ENCODE measurements at places on chromosomes 13 and 19.

- no peak for DNase-seq
Measured at GRCh38 chr19:54660964-54661363, 1.8 kb upstream of the LILRB4 start.

GRCh38 chr19:55433292-55433691, 9.8 kb downstream of the SHISA7 start:
- DNase-seq, result no peak

DNA sequence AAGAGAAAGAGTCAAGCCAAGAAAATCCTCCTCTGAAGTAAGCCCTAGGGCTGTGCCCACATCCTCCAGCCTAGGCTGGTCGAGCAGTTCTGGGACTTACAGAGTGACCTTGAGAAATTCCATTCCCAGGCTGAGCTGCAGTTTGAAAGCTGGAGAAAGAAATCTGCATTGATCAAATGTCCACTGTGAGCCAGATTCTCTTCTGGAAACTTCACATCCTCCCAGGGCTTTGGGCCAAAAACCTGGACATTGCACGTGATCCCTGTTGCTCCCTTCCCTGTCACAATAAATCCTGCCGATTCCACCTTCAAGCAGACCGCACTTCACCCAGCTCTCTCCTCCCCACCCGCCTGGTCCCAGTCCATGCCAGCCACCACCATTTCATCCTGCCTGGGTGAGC, 15.7 kb downstream of the TMEM143 start:
- DNase-seq, result no peak

DNA sequence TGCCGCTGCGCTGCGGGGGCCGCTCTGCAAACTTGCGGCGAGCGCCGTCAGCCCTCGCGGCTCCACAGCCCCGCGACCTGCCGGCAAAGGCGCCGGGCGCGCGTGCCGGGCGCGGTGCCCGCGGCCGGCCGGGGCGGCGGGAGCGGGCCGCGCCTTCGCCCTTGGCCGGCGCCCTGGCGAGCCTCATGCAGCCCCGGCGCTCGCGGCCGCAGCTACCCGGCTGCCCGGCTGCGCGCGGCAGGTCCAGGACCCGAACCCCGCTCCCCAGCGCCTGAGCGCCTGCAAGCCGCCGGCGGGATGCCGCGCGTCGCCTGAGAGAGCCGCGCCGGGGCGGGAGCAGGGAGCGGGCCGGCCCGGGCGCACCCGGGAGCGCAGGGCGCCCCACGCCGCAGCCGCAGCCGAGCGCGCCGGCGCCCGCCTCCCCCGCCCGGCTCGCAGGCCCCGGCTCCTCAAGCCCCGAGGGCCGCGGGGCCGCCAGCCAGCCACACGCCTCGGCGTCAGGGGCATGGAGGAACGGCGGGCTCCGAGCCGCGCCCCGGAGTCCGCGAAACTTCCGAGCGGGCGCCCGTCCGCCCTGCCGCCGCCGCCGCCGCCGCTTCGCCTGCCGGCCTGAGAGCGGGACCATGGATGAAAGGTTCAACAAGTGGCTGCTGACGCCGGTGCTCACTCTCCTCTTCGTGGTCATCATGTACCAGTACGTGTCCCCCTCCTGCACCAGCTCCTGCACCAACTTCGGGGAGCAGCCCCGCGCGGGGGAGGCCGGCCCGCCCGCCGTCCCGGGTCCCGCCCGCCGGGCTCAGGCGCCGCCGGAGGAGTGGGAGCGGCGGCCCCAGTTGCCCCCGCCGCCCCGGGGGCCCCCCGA, 564 bp downstream of the HS6ST3 start:
- DNase-seq, result no peak

DNA sequence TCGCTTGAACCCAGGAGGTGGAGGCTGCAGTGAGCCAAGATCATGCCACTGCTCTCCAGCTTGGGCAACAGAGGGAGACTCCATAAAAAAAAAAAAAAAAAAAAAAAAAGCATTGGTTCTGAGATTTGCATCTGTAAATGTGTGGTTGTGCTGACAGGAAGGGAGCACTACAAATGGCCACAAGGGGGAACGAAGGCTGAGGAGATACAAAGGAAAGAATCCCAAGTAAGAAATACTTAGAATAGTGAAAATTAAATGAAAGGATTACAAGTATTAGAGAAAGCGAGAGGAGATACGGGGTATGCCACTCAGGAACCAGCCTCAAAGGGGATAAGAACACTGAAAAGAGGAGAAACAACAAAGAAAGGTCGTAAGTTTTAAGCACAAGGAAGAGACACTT, 284.9 kb downstream of the KLF12 start:
- DNase-seq, result no peak

- no peak for DNase-seq
Measured at GRCh38 chr13:40211586-40211968, 454.9 kb downstream of the FOXO1 start.

- no peak for DNase-seq
Measured at GRCh38 chr13:110506396-110506795, 55.1 kb downstream of the RAB20 start.

DNA sequence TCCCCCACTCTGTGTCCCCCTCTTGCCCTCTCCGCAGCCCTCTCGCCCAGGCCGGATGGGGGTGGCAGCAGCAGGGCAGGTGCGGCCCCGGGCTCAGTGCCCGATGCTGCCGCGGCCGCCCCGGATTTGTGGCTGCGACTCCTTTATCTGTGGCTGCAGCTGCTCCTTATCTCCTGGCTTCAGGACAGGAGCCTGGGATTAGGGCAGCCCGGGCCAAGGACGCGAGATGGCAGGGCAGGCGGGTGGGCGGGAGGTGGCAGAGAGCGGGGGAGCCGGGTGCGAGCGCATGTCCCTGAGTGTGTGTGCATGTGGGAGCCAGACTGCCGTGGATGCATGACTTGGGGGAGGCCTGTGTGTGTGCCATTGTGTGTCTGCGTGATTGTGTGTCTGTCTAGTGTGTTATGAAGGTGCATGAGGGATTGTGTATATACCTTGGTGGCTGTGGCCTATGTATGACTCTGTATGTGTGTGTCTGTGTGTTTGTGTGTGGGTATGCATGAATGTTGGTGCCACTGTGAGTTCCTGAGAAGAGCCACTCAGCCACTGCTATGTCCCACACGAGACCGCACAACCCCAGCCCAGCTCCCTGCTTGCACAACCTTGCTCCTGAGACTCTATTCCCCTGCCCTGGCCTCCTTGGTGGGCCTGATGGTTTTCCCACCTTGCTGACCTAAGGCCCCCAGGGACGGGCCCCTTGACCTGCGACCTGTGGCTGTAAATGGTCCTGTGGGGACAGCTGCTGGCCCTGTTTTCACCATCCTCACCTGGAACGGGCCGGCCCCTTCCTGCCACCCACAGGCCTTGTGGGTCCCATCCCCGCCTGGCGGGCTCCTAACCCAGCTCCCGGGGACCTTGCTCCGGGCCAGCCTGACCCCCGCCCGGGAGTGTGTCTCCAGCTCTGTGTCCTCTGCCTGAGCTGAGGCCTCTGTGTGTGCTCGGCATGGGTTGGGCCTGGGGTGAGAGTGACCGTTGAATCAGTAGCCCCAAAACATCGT, 5.3 kb upstream of the NRTN start:
- DNase-seq, result no peak

- no peak for DNase-seq
Measured at GRCh38 chr19:33282036-33282671, 20.2 kb downstream of the CEBPA start.

DNA sequence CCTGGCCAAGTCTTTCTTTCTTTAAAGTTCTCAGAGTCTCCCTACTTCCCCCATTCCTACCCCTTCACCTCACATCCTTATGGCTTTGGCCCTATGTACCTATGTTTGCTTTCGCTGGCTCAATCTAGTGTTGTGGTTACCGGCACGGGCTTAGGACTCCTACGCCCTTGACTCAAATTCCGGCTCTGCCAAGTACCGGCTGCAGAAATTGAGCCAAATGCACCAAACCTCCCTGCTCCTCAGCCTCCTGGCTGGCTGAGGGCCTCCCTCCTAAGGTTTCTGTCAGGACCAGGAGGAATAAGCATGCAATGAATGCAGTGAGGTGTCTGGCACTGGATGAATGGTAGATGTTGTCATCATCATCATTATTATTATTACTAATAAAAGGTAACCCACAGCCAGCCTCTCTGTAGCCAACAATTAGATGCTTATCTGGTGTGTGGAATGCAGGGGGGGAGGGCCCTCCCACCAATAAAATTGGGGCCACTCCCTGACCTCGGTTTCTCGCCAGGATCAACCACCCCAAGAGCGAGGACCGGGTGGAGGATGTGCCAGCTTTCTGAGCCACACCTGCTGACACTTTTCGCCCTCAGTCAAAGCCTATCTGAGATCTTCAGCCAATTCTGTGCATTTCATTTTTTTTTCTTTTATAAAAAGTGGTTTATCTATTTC, 20.7 kb downstream of the KLK5 start:
- no peak for DNase-seq

- no peak for DNase-seq
Measured at GRCh38 chr13:44785401-44785800, 203.9 kb downstream of the NUFIP1 start.

- DNase-seq, result no peak
Measured at GRCh38 chr19:17681505-17682125, 6.5 kb downstream of the UNC13A start.

GRCh38 chr19:41570639-41571112, 5.3 kb upstream of the CEACAM21 start:
- DNase-seq, result no peak

DNA sequence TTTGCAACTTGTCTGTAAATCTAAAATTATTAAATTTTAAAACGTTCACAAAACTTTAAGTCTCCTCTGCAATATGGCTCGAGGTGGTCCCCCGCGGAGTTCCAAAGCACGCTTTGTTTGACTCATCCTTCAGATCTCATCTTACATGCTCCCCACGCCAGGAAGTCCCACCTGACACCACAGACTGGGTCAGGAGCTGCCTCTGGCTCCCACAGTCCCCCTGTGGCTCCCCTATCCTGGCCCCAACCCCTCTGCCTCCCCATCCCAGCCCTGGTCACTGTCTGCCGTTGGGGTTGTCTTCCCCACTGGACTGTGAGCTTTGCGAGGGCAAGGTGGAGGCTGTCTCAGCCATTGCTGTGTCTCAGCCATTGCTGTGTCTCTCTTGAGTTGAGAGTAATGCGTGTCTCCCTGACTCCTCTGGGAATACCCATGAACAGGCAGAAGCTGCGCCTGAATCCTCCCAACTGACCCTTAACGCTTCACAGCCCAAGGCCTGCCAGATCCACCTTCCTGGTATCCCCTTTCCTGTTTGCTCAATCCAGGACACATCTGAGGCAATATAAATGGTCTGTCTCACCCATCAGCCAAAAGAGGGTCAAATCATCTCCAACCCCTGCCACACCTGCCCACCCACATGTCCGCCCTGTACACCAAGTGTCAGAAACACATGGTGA, 15.9 kb downstream of the DYRK1B start:
- no peak for DNase-seq

DNA sequence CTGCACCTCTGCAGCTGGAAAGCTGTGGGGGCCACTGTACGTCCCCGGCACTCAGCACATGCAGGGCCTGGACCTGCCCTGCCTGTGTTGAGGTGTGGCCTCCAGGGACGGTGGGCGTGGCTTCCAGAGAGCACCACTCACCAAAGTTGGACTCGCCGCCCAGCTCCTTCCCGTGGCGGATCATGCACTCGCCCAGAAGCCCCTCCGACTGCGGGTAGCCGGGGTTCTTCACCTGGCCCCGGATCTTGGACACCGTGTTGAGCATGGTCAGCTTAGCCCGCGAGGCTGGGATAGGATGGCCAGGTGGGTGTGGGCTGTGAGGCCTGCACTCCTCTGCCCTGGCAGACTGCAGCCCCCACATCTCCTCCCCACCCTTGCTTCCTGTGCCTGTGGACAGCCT, 22.0 kb downstream of the MPND start:
- no peak for DNase-seq

GRCh38 chr19:53285087-53285486, 17.6 kb upstream of the VN1R4 start:
- DNase-seq, result no peak

DNA sequence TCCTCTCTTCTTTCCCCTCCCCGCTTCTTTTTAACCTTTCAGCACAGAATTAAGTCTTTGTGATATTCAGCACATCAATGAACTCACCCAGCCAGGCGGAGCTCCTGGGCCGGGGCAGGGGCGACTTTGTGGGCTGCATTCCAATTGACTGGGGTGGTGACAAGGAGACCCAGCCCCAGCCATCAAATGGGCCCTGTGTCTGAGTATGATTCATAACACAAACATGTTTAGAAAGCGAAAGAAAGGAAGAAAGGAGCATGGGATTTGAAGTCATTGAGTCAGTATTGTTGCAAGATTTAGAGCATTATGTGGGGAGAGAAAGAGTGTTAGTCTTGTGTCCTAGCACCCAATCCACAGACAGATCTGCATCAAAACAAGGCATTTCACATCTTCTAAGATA, 185.3 kb downstream of the LHFPL6 start:
- DNase-seq, result no peak

- DNase-seq, result no peak
Measured at GRCh38 chr19:17450264-17451075, 2.0 kb upstream of the TMEM221 start.

- DNase-seq, result no peak
Measured at GRCh38 chr13:25371875-25372283, at the start of gene ATP8A2. TSS of gene ATP8A2 (plus strand) at chr13:25371974. CDS start at chr13:25372213, 239 bp downstream.

- DNase-seq, result no peak
Measured at GRCh38 chr13:30845297-30846214, 60.5 kb upstream of the MEDAG start.

DNA sequence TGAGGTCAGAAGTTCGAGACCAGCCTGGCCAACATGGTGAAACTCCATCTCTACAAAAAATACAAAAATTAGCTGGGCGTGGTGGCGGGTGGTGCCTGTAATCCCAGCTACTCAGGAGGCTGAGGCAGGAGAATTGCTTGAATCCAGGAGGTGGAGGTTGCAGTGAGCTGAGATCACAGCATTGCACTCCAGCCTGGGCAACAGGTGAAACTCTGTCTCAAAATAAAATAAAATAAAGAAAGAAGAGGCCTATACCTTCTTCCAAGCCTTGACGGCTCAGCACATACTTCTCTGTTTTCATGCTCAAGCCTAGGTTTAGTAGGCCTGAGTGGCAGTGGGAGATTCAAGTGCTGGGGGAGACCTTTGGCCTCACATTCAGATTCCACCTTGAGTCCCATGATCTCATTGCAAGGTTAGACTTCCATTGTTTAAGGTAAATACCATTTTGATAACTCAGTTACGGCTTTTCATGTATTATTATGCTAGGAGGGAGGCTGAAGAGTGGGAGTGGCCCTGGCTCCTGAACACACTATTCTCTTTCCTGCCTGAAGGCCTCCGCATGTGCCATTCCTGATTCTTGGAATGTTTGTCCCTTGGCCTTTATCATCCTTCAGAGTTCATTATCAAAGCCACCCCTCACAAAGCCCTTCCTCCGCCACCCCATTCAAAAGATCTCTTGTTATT, 1.6 kb upstream of the SPINT2 start:
- DNase-seq, result no peak
